GF-D8 (cell line): ENCODE measurements at places on chromosomes 6 and 20.

GRCh38 chr6:125826695-125827463 lies 36.1 kb downstream of the NCOA7 start:
- DNase-seq, result no peak

DNA sequence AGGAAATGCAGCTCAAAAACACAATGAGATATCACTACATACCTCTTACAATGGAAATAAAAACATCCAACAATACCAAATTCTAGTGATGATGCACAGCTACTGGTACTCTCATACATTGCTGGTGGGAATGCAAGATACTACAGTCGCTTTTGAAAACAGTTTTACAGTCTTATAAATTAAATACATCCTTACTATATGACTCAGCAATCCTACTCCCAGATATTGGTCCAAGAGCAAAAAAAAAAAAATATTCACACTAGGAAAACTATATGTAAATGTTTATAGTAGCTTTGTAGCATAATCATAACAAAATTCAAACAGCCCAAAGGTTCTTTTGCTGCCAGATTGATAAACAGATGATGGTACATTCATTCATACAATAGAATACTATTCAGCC lies 217.4 kb upstream of the FAM83B start:
- no peak for DNase-seq

DNA sequence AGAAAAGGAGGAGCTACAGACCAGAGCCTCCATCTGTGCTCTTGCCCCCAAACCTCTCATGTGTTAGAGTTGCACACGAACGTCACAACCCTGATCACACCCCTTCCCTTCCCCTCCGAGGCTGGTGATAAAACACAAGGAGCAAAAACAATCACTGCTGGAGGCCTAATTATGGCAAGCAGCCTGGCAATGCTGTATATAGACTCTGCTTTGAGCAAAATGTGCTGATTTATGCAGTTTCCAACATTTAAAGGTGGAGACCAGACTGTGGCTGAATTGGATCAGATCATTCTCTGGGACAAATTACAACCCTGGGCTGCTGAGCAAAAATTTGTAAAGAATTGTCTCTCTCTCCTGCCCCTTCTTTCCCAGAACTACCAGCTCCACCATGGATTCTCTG lies 64.6 kb upstream of the SRSF6 start:
- DNase-seq, result no peak

GRCh38 chr6:112086744-112087135 lies 542 bp downstream of the TUBE1 start:
- peak; percentile 36 for DNase-seq

- DNase-seq, result no peak
Observed at GRCh38 chr20:4091490-4092479, 76.4 kb upstream of the RNF24 start.

GRCh38 chr6:111573892-111574797 lies 31.5 kb downstream of the TRAF3IP2 start:
- no peak for DNase-seq

DNA sequence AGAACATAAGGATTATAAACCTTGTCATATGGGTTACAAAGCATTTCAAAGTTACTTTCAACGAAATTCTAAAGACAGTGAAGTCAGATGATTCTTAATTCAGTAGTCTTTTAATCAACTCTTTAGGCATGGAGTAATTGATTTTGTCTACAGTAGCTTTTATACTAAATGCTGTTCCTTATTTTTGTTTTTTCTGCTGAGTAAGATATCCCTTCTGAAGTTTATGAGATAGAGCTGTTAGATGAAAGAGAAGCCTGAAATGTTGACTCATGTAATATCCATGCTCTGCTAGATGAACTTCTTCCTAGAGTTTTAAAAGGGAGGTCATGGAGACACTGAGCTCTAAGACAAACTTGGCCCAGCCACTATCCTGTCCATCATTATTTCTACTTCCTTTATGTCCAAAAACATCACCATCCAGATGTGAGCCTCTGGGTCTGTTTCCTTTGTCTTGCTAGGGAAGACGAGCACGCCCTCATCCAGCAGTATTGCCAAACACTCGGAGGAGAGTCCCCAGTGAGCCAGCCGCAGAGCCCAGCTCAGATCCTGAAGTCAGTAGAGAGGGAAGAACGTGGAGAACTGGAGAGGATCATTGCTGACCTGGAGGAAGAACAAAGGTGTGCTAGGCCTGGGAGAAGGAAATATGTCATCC lies 550.3 kb downstream of the UTRN start:
- DNase-seq, result no peak
